ENCODE measurements at places on chromosomes 4 and X. TPM values are rescaled to one million over a fixed set of nuclear protein-coding genes. Genes with fewer than 3 reads are reported as not detected.

DNA sequence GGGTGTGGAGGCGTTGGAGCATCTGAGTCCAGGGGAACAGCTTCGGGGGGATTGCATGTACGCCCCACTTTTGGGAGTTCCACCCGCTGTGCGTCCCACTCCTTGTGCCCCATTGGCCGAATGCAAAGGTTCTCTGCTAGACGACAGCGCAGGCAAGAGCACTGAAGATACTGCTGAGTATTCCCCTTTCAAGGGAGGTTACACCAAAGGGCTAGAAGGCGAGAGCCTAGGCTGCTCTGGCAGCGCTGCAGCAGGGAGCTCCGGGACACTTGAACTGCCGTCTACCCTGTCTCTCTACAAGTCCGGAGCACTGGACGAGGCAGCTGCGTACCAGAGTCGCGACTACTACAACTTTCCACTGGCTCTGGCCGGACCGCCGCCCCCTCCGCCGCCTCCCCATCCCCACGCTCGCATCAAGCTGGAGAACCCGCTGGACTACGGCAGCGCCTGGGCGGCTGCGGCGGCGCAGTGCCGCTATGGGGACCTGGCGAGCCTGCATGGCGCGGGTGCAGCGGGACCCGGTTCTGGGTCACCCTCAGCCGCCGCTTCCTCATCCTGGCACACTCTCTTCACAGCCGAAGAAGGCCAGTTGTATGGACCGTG lies 2.2 kb downstream of the AR start:
- peak overlapping the region; percentile 61 for H3K27ac ChIP-seq
- DNase-seq = peak; percentile 84
- H3K36me3 ChIP-seq = no peaks in the 10 kb centered on the region
- peaks cover 31% of the 10 kb centered on the region for H3K4me1 ChIP-seq
- peak overlapping the region; percentile 83 for H3K4me3 ChIP-seq

DNA sequence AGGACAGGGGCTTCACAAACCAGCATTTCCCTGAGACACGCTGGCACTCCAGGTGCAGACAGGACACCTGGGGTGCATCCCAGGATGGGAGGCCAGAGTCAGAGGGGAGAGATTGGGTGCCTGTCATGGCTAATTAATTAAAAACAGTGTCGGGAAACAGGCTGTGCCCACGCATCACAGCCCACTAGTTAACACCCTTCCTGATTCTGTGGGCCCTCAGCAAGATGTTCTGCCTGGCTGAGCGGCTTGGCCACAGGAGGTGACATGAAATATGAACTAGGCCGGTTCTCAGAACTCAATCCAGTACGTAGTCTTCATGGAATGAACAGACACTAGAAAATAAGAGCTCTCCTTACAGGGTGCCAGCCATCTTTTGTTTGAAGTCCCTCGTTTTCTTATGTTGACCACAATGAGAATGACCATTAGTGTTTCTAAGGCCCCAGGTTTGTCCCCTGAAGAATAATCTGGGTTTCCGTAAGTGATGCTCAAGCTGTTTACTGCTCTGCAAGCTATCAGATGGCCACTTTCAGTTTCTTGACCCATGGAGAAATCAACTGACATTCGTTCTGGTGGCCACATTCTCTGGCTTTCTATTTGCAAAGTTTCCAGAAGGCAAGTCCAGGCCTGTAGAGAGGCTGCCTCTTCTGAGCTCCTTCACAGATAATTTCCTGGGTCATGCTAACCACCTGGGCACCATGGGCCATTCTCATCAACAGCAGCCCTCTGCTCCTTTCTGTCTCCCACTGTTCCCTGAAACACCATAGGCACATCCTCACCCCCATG lies 72.3 kb downstream of the SLC34A2 start:
- H3K4me1 ChIP-seq = no peaks in the 10 kb centered on the region
- H3K27ac ChIP-seq = no peak overlapping the region
- H3K36me3 ChIP-seq = no peaks in the 10 kb centered on the region
- no peak overlapping the region for H3K4me3 ChIP-seq
- peaks cover 2% of the 10 kb centered on the region for H3K27me3 ChIP-seq
- DNase-seq = no peak

DNA sequence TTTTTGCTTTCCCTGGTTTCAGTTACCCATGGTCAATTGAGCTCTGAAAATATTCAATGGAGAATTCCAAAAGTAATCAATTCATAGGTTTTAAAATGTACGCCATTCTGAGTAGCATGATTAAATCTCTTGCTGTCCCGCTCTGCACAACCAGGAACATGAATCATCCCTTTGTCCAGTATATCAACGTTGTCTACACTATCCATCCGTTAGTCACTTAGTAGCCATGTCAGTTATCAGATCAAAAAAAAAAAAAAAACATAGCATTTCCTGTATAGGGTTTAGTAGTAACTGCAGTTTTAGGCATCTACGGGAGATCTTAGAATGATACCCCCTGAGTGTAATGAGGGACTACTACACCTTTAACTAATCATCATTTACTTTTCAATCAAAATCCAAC lies 15.1 kb downstream of the LAMP2 start:
- no peak overlapping the region for H3K27ac ChIP-seq
- H3K36me3 ChIP-seq = peaks cover 4% of the 10 kb centered on the region

DNA sequence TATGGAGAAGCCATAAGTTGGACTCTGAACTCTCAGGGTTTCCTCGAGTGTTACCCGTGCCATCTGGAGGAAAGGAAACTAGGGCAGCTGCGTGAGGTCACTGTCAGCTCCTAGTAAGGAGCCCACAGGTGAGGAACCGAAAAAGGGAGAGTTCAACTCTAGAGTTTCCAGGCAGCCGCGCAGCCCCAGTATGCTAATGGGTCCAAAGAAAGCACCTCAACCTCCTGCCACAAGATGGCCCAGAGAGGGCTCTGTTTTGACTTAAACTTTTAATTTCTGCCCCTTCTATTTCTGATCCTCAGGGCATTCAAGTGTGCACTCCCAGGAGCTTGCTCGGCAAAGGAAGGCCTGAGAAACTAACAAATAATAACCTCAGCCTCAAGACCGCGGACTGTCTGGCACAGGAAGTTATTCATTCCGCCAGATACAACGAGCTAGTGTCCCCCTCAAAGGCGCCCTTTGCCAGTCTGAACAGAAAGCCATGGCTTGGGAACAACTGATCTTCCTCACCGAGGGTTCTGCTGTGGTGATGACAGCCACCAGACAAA lies 13.9 kb downstream of the SCARB2 start:
- H3K36me3 ChIP-seq = peaks cover 5% of the 10 kb centered on the region
- peak overlapping the region; percentile 90 for H3K27ac ChIP-seq
- peaks cover 50% of the 10 kb centered on the region for H3K4me1 ChIP-seq
- no peaks in the 10 kb centered on the region for H3K27me3 ChIP-seq

The SATL1 gene
- total RNA-seq = not detected

The CITED1 gene
- total RNA-seq = 1.1 TPM

The AVPR2 gene
- total RNA-seq = not detected

Measured in osteocyte (in vitro differentiated cells).